ENCODE measurements at places on chromosomes 3 and 15. TPM values are rescaled to one million over a fixed set of nuclear protein-coding genes. Genes with fewer than 3 reads are reported as not detected.

DNA sequence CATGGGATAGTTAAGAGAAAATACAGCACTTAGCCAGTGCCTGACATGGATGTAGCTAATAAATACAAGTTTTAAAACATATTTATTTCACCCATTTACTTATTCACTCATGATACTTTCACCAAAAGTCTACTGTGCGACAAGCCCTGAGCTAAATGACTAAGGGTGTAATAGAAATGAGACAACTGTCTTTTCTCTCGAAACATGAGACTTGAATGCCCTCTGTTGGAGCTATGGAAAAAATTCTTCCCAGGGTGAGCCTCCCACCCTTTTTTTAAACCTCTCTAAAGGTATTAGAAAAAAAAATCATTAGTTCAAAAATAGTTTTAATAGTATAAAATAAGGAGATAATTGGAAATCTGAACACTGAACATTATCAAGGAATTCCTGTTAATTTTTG, 24.3 kb upstream of the RPL14 start:
- H3K36me3 ChIP-seq, result no peaks in the 10 kb centered on the region
- no peak overlapping the region for H3K27ac ChIP-seq
- peaks cover 9% of the 10 kb centered on the region for H3K4me1 ChIP-seq
- DNase-seq, result no peak

The ARIH1 gene
- total RNA-seq, result 55.3 TPM

The ECE2 gene
- total RNA-seq, result 0.24 TPM

The MAGI1 gene
- total RNA-seq, result 63.8 TPM

The BUB1B gene
- total RNA-seq, result 113 TPM

DNA sequence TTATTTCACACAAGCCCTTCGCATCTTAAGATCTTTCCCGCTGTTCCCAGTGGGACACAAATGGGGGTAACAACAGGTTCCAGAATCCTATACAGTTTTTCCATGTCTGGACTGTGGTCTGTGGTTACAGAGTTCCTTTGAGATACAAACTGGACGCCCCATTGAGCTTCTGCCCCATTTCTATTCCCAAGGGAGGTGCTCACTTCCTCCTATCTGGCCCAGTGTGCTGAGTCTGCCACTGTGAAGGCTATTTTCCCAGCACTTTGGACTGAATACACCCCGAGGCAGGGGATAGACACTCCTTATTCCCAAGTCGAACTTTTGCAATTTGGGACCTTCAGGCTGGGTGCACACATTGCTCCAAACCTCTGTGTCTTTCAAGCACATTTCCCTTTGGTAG, 44.0 kb downstream of the MESD start:
- no peaks in the 10 kb centered on the region for H3K36me3 ChIP-seq
- no peaks in the 10 kb centered on the region for H3K4me1 ChIP-seq
- H3K27ac ChIP-seq, result no peak overlapping the region

The GHRL gene
- total RNA-seq, result not detected

DNA sequence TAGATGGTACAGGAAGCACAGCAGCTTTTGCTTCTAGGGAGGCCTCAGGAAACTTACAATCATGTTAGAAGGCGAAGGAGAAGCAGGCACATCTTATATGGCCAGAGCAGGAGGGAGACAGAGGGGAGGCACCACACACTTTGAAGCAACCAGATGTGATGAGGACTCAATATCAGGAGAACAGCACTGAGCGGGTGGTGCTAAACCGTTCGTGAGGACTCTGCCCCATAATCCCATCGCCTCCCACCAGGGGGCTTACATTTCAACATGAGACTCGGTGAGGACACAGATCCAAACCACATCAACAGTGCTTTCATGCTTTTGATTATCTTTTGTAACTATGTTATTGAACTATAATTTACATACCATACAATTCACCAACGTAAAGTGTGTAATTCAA, 7.6 kb upstream of the TMEM44 start:
- DNase-seq, result peak; percentile 71
- no peaks in the 10 kb centered on the region for H3K27me3 ChIP-seq
- no peaks in the 10 kb centered on the region for H3K4me1 ChIP-seq

The LINGO1 gene
- 63.1 TPM for total RNA-seq

- H3K36me3 ChIP-seq, result no peaks in the 10 kb centered on the region
- H3K4me1 ChIP-seq, result peaks cover 16% of the 10 kb centered on the region
- peak overlapping the region; percentile 97 for H3K4me3 ChIP-seq
- no peak overlapping the region for H3K27ac ChIP-seq
Measured at GRCh38 chr3:179069762-179070390, 1.7 kb downstream of the ZMAT3 start.

All from GM23338 (cell line).